D721Med (cell line): ENCODE measurements at places on chromosomes 7 and 10.

GRCh38 chr7:12719141-12719919, 31.9 kb downstream of the ARL4A start:
- no peak for DNase-seq

DNA sequence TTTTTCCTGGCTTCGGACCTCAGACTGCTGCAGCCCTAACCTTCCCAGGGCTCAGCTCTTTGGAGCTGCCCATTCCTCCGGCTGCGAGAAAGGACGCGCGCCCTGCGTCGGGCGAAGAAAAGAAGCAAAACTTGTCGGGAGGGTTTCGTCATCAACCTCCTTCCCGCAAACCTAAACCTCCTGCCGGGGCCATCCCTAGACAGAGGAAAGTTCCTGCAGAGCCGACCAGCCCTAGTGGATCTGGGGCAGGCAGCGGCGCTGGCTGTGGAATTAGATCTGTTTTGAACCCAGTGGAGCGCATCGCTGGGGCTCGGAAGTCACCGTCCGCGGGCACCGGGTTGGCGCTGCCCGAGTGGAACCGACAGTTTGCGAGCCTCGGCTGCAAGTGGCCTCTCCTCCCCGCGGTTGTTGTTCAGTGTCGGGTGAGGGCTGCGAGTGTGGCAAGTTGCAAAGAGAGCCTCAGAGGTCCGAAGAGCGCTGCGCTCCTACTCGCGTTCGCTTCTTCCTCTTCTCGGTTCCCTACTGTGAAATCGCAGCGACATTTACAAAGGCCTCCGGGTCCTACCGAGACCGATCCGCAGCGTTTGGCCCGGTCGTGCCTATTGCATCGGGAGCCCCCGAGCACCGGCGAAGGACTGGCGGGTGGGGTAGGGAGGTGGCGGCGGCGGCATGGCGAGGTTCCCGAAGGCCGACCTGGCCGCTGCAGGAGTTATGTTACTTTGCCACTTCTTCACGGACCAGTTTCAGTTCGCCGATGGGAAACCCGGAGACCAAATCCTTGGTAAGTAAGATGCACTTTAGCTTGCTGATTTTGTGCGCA, at the start of gene PLXDC2:
Gene PLXDC2 (plus strand): TSS at position 22 of the 820 bp plus-strand sequence.
- no peak for DNase-seq

- no peak for DNase-seq
Measured at GRCh38 chr10:36182179-36182566, 540.1 kb upstream of the FZD8 start.

GRCh38 chr10:70328018-70328417, 44.2 kb upstream of the NPFFR1 start:
- DNase-seq: no peak

DNA sequence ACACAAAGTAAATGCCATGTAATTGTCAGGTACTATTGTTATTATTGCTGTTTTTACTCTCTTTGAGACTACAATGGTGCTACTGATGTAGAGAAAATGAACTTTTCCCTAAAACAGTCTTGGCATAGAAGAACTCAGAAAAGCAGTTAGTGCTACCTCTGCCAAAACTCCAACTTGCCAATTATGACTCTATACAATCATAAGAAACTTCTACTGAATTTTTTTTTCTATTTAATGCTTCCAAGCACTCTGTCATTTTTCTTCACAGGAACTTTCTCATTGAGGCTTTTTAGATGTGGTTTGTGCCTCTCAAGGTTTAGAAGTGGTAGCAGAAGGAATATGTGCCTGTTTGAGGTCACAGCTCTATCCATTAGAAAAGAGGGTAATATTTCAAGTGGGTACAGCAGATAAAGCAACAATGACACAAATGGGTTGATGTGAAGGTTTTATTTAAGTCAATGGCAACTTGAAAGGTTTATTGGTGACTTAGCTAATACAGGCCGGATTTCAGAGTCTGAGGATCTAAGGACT, 64.0 kb upstream of the FERD3L start:
- DNase-seq: no peak

- no peak for DNase-seq
Measured at GRCh38 chr7:45645141-45645969, 71.2 kb downstream of the ADCY1 start.

- DNase-seq: no peak
Measured at GRCh38 chr10:68280758-68281157, 48.8 kb upstream of the ATOH7 start.

DNA sequence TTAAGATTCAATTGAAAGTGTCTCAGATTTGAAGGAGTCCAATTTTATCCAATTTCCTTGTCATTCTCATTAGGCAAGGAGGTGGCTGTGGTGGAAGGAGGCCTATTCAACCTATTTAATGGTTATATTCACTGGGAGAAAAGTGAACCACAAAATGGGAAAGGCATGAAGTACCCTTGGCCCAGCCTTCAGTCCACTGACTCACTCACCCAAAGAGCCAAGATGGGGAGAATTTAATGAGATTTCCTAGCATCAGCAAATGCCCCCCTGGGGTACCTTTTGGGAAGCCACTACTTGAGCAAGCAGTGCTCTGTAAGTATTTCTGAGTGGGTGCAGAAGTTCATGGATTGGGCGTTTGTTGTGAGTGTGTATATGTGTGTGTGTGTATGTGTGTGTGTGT, 144.1 kb downstream of the NRP1 start:
- DNase-seq: no peak

- no peak for DNase-seq
Measured at GRCh38 chr7:128217030-128217805, 23.9 kb upstream of the LEP start.

- DNase-seq: no peak
Measured at GRCh38 chr10:34821587-34822585, 6.8 kb upstream of the PARD3 start.

DNA sequence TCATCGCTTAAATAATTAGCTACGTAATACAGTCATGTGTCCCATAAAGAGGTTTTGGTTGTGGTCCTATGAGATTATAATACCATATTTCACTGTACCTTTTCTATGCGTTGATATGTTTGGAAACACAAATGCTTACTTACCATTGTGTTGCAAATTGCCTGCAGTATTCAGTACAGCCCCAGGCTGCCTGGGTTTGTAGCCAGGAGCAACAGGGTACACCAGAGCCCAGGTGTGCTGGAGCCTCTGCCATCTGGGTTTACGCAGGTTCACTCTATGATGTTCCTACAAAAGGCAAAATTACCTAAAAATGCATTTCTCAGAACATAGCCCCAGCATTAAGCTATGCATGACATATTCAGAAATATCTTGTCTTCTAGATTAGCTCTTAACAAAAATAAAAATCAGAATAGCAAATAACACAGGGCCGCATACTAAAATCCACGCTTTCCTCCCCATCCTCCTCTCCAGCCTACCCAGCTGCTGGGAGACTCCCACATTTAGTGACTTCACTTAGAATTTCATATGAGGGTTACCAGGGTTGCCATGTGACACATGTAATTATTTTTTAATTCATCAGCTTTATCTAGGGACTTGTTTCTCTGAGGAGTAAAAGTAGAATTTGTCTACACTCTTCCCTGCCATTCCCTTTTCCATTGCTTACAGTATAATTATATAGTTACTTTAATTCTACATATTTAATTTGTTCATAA, 559.0 kb upstream of the ADARB2 start:
- no peak for DNase-seq

DNA sequence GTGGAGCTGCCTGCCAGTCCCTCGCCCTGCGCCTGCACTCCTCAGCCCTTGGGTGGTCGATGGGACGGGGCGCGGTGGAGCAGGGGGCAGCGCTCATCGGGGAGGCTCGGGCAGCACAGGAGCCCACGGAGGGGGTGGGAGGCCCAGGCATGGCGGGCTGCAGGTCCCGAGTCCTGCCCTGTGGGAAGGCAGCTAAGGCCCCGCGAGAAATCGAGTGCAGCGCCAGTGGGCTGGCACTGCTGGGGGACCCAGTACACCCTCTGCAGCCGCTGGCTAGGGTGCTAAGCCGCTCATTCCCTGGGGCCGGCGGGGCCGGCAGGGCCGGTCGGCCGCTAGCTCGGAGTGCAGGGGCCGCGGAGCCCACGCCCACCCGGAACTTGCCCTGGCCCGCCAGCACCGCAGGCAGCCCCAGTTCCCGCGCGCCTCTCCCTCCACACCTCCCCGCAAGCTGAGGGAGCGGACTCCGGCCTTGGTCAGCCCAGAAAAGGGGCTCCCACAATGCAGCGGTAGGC, 565.9 kb upstream of the NRG3 start:
- no peak for DNase-seq

- no peak for DNase-seq
Measured at GRCh38 chr10:97608991-97609561, 19.6 kb downstream of the C10orf62 start.

- no peak for DNase-seq
Measured at GRCh38 chr7:128117691-128118090, 86.5 kb upstream of the LRRC4 start.

GRCh38 chr10:130212746-130213145, 76.6 kb downstream of the GLRX3 start:
- no peak for DNase-seq

- DNase-seq: no peak
Measured at GRCh38 chr7:106283501-106283830, 1.3 kb downstream of the NAMPT start.

DNA sequence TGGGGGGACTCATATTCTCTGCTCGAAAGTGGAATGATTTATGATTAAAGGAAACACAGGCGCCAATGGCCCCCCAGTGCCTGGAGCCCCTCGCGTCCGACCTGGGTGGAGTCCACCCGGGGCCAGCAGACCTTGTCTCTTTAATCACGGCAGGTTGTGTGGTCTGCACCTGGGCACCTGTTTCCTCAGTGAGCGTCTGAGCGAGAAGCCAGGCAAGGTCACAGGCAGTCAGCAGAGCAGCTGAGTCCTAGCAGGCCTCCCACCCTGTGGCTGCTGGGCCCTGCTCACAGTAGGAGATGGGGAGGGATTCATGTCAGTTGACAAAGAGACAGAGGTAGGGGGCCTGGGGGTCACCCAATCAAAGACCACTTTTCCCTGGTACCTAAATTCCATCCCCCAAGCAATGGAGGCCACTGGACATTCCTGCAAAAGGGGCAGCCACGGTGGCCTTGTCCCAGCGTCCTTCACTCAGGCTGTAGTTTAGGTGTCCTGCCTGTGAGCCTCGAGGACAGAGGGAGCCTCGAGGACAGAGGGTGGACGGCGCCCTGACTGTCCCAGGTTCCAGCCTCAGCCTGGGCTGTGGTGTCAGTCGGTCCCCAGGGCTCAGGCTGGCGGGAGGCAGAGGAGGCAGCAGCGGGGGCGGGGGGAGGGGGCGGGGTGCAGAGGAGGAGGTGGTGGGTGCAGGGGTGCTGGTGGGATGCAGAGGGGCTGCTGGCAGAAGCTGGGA, 49.5 kb upstream of the CFAP46 start:
- DNase-seq: no peak

DNA sequence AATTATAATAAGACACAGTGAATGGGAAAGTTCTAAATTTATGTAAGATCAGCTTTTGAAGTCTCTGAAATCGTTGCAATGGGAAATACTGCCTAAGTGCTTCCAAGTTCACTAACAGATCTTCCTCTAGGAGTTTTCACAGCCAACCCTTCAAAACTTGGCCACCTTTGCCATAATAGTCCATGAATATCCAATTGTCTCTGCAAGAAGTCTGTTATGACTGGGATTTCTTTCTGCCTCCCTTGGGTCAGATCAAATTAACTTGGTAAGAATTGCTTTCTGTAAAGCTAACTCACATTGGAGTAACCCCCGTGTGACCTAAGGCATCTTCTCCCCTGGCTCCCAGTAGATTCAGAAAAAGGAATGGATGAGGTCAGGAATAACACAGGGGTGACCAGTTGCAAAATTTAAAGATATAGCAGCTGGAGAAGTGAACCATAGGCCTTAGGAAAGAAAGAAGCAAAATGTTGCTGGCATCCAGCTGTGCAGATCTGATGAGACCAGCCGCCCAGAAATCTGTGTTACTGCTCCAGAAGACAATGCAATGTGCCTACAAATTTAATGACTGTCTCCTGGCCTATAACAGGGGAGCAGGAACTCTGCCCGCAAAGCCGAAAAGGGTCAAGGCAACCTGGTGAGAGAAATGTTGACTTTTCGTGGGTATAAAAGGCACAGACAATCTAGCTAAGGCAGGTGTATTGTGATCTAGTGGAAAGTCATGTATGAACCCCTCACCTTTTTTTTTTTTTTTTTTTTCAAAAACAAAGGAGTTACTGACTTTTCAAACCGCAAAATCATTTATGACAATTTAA, 7.5 kb upstream of the OPTN start:
- no peak for DNase-seq

GRCh38 chr7:50792342-50793119, 9.8 kb upstream of the GRB10 start:
- no peak for DNase-seq

- no peak for DNase-seq
Measured at GRCh38 chr10:63843107-63843506, 321.9 kb downstream of the REEP3 start.

DNA sequence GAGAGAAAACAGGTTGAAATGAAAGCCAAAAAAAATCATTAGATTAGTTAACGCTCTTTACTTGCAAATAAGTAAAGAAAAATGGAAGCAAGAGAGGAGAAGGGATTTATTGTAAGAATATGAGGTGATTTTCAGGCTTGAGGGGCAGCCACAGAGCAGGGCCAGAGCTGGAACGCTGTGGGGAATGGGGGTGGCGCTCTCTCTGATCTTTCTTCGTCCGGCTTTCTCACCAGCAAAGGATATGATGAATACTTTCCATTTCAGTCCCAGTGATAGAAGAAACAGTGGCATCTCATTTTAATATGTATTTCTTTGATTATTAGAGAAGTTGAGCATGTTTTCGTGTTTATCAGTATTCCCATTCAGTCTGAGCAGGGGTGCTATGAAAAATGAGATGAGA, 112.2 kb downstream of the SKIDA1 start:
- no peak for DNase-seq

GRCh38 chr7:50142425-50143017, 49.5 kb upstream of the ZPBP start:
- DNase-seq: no peak

GRCh38 chr7:138233189-138233588, 156.9 kb downstream of the AKR1D1 start:
- no peak for DNase-seq

DNA sequence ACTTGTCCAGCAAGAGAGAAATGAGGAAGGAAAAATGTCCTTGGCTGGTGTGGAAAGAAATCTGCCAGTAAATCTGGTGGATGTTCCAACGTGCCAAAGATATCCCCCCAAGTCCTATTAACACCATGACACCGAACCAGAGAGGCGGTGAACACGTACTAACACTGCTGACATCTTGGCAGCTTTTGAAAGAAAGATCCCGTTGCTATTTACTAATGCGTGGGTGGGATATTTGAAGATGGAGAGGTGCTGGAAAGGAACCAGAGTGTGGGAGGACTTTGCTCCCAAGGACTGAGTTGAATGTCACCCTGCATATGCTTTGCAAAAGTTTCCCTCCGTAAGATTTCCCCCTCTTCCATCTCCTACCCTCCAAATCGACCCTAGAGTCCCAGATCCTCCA, 7.9 kb downstream of the CCDC3 start:
- no peak for DNase-seq

DNA sequence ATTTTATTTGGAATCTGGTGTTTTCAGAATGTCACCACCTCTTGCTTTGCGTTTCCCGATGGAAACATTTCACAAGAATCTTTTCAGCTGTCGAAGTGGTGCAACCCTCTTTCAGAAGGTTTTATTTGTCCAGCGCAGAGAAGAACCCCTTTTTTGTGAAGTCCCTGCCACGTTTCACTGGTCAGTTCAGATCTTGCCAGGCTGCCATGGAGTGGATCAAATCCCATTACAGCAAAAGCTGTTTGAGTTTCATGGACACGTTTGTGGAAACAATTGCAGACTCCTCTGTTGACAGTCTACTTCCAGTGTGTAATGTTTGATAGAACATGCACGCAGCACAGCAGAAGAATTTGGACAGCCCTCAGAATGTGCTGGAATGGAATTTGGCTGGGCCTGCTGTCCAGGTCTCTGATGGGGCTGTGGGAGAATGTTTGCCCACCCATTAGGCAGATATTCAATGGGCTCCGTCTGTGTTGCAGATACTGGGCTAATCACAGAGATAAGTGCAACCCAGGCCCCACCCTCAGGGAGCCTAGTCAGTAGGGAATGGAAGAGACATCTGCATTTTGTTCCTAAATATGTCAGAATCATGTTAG, 143.2 kb downstream of the GRK5 start:
- DNase-seq: no peak
